ENCODE measurements at places on chromosomes 1 and 21. TPM values are rescaled to one million over a fixed set of nuclear protein-coding genes. Genes with fewer than 3 reads are reported as not detected.

DNA sequence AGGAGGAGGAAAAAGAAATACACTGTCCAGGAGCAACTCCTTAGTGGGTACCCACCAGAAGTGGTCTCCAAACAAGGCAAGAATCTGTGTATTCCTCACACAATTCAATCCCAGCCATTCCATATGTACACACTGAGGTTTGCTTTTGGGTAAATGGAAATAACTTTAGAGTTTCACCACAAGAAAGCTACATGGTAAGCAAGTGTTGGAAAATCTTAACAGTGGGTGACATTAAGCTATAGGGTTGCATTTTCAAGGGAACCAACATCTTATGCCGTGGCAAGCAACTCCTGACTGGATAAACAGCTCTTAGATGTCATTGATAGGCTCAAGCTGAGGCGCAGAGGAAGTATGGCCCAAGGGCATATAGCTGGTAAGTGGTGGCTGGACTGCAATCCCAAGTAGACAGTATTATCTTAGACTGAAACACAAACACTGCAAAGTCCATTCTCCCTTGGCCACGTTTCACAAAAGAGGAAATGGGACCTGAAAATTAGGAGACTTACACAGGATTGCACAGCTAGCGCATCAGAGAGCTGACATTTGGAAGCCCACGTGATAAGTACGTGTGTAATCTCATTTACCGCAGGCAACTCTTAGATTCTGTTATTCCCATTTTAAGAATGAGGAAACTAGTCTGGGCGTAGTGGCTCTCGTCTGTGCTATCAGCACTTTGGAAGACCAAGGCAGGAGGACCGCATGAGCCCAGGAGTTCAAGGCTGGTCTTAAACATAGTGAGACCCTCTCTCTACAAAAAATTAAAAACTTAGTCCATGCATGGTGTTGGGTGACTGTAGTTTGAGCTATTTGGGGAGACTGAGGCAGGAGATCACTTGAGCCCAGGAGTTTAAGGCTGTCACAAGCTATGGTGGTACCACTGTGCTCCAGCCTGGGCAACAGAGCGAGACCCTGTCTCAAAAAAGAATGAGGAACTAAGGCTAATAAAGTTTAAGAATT, 4.0 kb upstream of the BRWD1 start:
- no peaks in the 10 kb centered on the region for H3K36me3 ChIP-seq
- H3K27me3 ChIP-seq, result no peaks in the 10 kb centered on the region
- no peak overlapping the region for H3K27ac ChIP-seq
- peaks cover 7% of the 10 kb centered on the region for H3K4me1 ChIP-seq
- DNase-seq, result no peak

SERPINC1 gene
- not detected for total RNA-seq

DNA sequence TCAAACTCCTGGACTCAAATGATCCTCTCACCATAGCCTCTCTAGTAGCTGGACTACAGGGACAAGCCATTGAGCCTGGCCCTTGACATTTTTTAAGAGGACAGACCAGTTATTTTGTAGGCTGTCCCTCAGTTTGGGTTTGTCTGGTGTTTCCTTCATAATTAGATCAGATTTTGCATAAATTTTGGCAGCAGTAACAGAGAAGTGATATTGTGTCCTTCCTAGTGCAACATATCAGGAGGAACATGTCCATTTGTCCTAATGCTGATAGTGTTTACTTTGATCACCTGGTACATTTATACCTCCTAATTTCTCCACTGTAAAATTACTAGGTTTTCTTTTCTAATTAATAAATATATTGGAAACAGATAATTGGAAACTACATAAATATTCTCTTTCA, 5.9 kb upstream of the NID1 start:
- H3K4me1 ChIP-seq, result peaks cover 31% of the 10 kb centered on the region
- no peak overlapping the region for H3K4me3 ChIP-seq
- H3K36me3 ChIP-seq, result peaks cover 2% of the 10 kb centered on the region
- no peak overlapping the region for H3K27ac ChIP-seq
- no peak for DNase-seq

DNA sequence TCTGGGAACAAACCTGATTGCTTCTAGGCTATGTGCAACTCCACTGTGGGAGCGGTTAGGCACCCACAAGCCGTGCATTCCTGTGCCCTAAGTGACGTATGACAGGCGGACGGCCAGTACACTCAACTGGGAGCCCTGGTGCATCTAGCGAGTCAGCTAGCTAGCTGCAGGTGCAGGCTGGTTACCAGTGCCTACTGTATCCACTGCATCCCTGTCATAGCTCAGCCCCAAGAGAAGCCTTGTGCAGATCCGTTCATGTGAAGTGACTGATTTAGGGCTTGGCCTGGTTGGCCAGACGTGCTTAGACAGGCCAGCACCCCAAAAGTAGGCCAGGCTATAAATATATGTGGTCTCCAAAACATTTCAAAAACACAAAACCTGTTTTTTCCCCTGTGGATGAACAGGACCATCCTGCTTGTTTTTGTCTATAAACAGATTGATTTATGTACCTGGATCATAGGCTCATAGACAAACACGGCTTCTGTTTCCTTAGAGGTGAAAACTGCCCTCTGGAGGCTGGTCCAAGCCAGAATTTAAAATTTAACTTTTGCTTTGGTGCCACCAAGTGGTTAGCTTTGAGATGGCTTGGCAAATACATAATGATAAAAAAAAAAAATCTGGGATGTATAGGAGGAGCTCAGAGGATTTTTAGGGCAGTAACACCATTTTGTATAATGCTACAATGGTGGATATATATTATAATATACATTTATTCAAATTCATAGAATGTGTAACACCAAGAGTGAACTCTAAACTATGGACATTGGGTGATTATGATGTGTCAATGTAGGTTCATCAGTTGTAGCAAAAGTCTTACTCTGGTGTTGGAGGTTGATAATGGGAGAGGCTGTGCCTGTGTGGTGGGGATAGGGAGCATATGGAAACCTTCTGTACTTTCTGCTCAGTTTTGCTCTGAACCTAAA, 68.5 kb downstream of the GIPC2 start:
- H3K27me3 ChIP-seq, result no peaks in the 10 kb centered on the region
- no peak overlapping the region for H3K4me3 ChIP-seq
- no peaks in the 10 kb centered on the region for H3K4me1 ChIP-seq
- peak; percentile 57 for DNase-seq

DNA sequence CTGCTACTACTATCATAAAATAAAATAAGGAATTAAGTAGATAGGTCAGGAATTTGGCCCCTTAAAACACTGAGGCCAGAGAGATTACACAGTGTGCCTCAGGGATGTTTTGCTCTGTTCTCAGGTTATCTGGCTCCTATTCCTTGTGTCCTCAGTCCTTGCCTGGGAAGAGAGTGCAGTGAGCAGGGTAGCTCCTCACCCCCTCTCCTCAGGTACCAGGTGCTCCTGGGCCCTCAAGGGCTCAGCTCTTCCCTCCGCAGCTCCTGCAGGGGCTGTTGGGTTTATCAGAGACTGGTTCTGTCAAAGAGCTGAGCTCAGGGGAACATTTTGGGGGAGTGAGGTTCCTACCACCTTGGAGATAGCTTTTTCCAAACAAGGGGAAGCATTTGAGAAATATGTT, 20.1 kb upstream of the COQ8A start:
- no peak overlapping the region for H3K4me3 ChIP-seq
- H3K27ac ChIP-seq, result no peak overlapping the region
- no peak for DNase-seq

DNA sequence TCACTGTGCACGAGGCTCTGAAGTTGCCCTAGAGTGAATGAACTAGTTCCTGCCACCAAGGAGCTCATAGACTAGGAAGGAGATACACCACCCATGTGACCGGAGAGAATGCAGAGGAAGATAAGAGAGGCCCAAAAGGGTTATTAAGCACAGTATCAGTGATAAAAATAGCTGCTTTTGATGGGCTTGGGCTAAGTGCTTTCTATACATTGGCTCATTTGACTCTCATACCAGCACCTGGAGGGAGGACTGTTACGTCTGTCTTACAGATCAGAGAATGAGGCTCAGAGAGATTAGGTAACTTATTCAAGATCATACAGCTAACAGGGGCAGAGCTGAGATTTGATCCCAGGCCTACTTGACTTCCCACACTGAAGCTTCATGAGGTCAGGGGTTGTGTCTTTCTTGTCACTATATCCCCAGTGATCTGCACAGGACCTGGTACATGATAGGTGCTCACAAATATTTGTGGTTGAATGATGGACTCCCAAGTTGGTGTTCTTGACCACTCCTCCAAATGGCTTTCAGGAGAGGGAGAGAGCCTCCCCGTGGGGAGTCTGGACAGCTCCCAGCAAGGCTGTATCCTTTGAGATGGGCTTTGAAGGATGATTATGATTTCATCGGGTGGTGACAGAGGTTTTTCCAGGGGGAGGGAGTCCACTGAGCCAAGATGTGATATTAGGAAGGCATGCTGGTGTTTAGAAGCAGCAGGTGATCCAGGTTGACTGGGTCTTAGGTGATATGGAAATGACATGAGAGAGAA, 14.4 kb downstream of the PPFIA4 start:
- H3K4me3 ChIP-seq, result no peak overlapping the region
- H3K27ac ChIP-seq, result no peak overlapping the region
- H3K27me3 ChIP-seq, result peaks cover 2% of the 10 kb centered on the region

PTPN22 gene
- not detected for total RNA-seq

- DNase-seq, result no peak
- H3K4me3 ChIP-seq, result no peak overlapping the region
- H3K36me3 ChIP-seq, result peaks cover 6% of the 10 kb centered on the region
- H3K4me1 ChIP-seq, result no peaks in the 10 kb centered on the region
- H3K27ac ChIP-seq, result no peak overlapping the region
These were observed 27.4 kb downstream of the TMEM50B start for GRCh38 chr21:33452362-33452761.

DNA sequence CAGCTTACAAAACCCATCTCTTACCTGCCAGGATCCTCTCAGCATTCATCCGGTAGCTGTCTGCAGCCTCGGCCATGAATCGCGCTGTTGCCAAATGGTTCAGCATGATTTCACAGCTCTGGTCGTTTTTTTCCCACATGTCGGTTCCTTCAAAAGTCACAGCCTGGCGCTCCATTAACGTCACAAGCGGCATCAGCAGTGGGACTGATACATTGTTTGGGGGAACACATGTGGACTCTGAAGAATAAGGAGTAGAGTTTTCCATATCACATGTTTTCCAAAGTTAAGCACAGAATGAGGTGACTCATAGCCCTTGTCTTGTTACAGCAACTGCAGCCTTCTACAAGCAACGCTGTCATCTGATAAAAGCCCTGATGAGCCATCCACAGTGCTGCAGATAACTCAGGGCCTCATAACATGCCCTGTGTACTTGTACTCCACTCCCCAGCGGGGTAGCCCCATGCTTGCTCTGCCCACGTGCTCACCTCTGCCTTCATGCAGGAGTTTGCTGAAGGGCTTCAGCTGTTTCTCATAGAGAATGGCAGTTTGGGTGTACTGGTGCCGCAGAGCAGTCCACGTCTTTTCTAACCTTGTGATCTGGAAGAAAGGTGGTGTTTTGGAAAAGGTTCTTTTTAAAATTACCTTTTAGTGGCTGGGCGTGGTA, 114.2 kb downstream of the BCAR3 start:
- H3K27me3 ChIP-seq, result no peaks in the 10 kb centered on the region
- peaks cover 43% of the 10 kb centered on the region for H3K36me3 ChIP-seq
- H3K27ac ChIP-seq, result peak overlapping the region; percentile 50
- no peak overlapping the region for H3K4me3 ChIP-seq
- no peaks in the 10 kb centered on the region for H3K4me1 ChIP-seq

GRCh38 chr1:29793101-29793546, 556.8 kb downstream of the PTPRU start:
- no peaks in the 10 kb centered on the region for H3K36me3 ChIP-seq
- peaks cover 15% of the 10 kb centered on the region for H3K27me3 ChIP-seq
- H3K27ac ChIP-seq, result peak overlapping the region; percentile 82

DNA sequence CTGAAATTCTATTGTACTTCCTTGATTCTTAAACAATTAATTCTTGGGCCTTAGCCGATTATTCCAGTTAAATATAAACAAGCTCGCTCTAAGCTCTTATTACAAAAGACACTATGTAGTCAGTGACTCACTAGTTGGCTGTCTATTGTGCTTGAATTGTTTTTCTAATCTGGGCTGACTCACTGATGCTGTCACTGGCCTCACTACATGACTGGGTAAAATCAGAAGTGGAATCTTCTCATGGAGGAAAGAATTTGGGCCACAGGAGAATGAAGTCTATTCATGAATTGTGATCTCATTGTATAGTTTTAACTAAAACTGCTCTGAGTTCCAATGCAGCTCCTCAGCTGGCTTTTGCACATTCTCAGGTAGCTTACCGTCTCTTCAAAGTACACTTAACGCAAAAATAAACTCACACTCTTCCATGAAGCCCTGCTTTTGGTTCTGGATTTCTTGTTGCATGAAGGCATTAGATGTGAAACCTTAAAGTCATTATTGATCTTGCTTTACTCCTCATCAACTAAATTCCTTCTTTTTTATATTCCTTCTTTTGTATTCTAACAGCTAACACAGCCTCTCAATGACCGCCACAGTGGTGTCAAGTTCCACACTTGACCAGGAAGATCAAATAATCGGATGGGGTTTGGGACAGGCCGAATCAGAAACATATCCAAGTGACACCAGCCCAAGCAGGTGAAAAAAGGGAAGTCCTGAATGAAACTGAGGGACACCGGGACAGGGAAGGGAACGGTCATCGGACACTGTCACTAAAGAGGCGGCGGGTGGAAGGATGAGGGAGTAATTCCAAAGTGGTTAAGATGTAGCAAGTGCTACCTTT, 80.9 kb upstream of the LBR start:
- peak overlapping the region; percentile 6 for H3K27ac ChIP-seq
- peaks cover 14% of the 10 kb centered on the region for H3K4me1 ChIP-seq
- H3K36me3 ChIP-seq, result peaks cover 25% of the 10 kb centered on the region
- no peak overlapping the region for H3K4me3 ChIP-seq
- DNase-seq, result no peak

- H3K4me1 ChIP-seq, result peaks cover 22% of the 10 kb centered on the region
- peaks cover 16% of the 10 kb centered on the region for H3K36me3 ChIP-seq
- H3K4me3 ChIP-seq, result peak overlapping the region; percentile 70
- no peak overlapping the region for H3K27ac ChIP-seq
These were observed 24.3 kb downstream of the EBNA1BP2 start for GRCh38 chr1:43147625-43148327.

CCDC27 gene
- not detected for total RNA-seq

DNA sequence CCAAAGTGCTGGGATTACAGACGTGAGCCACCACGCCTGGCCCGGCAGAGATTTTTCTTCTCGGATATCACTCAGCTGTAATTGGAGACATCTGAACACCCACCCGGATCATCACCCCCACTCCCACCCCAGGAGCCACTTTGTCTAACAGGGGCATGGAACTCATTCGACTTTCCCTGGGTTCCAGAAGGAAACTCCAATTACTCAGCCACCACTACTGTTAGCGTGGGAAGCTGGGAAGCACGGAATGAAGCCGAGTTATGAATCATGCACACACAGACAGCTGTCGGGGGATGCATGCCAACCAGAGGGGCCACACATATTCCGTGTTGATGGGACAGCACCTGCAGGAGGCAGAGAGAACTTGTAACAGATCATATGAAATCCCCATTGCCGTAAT, 85.2 kb downstream of the HLCS start:
- H3K36me3 ChIP-seq, result peaks cover 55% of the 10 kb centered on the region
- H3K4me1 ChIP-seq, result no peaks in the 10 kb centered on the region
- H3K27ac ChIP-seq, result no peak overlapping the region

- DNase-seq, result no peak
- H3K36me3 ChIP-seq, result no peaks in the 10 kb centered on the region
- no peak overlapping the region for H3K4me3 ChIP-seq
- H3K27me3 ChIP-seq, result no peaks in the 10 kb centered on the region
- peaks cover 29% of the 10 kb centered on the region for H3K4me1 ChIP-seq
These were observed 79.0 kb downstream of the NPHP4 start for GRCh38 chr1:5913078-5913845.

All from neural crest cell (in vitro differentiated cells).